ENCODE measurements at places on chromosomes 2 and 18.

- no peak for DNase-seq
Observed at GRCh38 chr18:79560042-79560860, 119.4 kb upstream of the CTDP1 start.

DNA sequence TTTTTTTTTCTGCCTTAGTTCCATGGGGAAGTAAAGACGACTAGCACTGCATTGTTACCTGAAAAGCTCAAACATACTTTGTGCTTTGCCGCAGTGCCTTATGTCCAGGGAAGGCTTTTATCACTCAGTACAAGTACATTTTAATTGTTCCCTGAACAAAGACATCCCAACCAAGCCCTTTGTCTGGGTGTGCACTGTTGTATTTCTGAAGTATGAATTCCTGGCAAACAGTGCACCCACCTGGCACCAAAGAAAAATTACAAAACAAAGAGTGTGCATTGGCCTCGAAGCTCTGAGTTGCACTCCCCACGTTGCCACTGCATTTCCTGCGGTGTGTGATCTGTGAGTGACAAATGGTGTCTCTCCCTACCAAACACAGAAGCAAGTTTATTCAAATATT is 858.5 kb upstream of the PIK3C3 start:
- DNase-seq, result peak; percentile 5

- no peak for DNase-seq
Observed at GRCh38 chr2:58266211-58266610, 25.1 kb upstream of the FANCL start.

DNA sequence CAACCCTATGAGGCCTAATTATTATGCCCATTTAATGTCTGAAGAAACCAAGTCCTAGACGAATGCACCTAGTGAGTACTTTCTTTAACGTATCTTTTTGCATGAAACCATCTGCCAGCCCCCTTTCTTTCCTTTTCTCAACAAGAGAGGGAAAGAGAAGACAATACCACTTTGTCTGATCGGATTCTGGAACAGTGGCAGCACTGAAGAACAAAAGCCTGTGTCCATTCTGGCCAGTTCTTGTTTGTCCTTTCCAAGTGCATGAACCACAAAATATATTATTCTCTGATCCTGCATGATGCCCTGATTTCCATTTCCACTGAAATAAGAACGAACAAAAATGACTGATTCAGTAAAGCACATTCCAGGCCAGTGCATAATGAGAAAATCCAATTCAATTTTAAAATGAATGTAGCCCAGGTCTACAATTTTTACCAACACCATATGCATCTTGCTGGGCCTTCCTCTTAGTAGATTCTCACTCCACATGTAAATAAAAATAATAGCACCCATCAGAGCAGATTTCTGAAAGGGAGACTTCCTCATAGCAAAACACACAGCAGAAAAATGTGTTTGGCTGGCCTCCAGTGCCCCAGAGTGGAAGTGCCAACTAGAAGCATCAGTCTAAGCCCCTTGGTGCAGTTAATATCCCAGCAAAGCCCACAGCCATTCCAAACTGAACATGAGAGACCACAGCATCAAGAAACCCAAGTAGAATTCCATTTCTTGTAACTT is 422.6 kb upstream of the ID2 start:
- no peak for DNase-seq

DNA sequence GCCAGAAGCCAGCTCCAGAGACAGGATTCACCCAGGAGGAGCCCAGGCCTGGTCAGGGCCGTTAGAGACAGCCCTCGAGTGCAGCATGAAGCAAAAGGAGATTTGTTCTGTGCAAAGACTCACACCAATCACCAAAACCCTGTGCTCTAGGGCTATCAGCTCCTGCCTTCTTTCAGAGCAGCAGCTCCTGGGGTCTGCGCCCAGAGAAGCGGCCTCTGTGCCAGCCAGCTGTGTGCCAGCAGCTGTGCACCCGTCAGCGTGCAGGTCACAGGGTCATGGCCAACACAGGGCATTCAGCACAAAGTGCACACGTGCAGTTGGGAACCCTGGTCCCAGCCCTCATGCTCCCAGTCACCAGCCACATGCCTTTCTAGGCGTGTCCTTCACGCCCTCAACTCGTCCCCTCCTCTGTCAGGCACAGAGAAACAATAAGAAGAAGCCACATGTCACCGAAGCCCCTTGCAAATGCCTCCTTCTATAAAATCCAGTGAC is 49.3 kb downstream of the ZNF516 start:
- DNase-seq, result no peak

DNA sequence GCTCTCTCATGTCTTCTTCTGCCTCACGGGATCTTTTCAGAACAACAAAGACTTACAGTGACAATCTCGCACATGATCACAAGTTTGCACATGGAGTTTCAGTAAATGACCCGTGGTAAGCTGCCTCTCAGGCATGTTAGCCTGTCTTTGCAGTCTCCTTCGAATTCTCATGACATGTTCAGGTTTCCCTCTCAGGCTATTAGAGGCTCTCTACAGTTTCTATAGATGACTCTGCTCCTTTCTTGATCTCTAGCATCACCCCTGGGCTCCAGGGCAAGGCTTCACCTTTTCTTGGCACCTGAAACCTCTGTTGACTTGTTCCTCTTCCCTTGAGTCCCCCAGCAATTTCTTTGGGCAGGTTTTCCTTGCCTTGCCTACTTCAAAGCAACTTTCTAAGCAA is 23.0 kb downstream of the MPP4 start:
- no peak for DNase-seq

- no peak for DNase-seq
Observed at GRCh38 chr2:211479536-211480150, 923.2 kb downstream of the CPS1 start.

DNA sequence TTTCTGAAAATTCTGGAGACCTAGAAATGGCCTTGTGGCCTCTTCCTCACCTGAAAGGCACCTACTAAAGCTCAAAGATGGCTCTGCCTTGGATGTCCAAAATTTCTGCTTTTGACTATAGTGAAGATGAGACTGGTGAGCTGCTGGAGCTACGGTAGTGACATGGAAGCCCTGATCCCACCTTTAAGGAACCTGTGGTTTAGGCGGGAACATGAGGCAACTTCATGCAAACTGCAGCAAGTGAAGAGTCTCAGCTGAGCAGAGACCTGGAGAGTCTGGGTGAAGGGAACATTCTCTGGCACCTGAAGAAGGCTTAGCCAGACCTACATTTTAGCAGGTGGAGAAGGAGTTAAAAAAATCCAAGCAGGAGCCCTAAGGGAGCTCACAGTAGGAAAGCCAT is 40.0 kb downstream of the GORASP2 start:
- DNase-seq, result no peak

GRCh38 chr2:166665991-166666940 is 172.2 kb upstream of the SCN7A start:
- no peak for DNase-seq

DNA sequence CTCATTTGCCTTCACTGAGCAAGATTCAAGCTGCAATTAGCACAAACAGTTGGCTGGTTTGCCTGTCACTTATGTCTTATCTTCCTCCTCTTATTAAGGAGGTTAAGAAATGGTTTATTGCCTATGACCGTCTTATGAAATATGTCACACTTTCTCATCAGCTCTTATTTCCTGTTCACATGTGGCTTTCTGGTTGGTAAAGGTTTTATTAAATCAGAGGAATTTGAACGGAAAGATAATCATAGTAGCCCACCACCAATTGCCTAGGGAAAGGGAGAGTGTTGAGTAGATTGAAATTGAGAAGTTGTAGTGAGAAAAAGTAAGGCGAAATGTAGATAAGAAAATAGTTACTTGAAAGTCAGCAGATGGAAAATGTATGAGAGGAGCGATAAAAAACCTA is 4.2 kb upstream of the IL1R1 start:
- no peak for DNase-seq

DNA sequence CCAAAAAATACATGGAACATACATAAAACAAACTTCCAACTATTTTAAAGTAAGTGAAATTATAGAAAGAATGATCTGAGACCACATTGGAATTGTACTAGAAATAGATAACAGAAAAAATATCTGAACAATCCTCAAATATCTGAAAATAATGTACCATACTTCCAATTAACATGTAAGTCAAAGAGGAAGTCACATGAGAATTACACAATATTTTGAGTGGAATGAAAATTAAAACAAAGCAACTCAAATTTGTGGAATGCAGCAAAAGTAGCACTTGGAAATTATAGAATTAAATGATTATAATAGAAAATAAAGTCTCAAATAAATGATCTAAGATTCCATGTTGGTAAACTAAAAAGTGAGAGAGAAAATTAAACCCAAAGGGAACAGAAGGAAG is 38.3 kb upstream of the CTIF start:
- DNase-seq, result no peak

- DNase-seq, result no peak
Observed at GRCh38 chr2:66865161-66865560, 430.2 kb downstream of the MEIS1 start.

GRCh38 chr2:62229082-62229605 is 33.2 kb downstream of the B3GNT2 start:
- DNase-seq, result no peak

- no peak for DNase-seq
Observed at GRCh38 chr2:45960057-45960863, 308.8 kb downstream of the PRKCE start.

GRCh38 chr2:69380072-69380917 is 6.7 kb downstream of the GFPT1 start:
- no peak for DNase-seq

DNA sequence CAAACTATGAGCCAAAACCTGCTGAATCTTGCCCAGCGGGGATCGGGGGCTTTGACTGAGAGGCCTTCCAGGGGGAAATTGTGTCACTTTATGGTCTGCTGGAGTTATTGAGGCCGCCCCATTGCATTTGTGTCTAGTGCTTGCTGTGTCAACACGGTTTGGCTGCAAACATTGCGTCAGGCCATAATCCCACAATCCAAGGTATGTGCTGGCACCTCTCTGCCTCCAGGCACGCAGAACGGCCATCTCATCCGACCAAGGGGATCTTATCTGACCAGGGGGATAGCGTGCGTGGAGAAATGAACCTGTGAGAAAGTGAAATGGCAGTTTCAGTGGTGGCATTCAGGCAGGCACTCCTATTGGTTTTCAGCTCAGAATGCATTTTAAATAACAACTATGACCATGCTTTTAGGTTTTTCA is 18.1 kb upstream of the LYPD6B start:
- DNase-seq, result peak; percentile 8

DNA sequence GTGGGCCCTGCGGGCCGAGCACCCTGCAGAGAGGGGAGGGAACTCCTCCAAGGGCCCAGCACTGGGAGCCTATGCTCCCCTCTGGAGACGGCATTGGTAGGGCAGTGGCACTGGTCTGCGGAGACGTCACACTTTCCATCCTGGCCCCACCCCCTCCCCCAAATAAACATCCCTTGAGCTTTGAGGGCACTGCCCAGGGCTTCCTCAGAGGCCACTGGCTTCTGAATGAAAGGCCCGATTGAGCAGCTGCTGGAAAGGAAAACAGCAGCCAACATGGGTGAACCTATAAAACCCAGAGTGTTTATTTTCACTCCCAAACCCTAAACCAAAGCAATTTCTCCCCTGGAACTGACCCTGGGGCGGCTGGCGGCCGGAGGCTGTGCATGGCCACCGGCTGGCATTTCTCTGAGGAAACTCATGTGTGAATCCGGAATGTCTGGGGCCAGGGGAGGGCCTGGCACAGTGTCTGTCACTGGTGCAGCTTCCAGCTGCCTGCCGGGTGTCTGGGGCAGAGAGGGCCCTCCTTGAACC is 138.9 kb downstream of the DYSF start:
- DNase-seq, result peak; percentile 32

- DNase-seq, result no peak
Observed at GRCh38 chr2:219378163-219378851, 9.4 kb downstream of the DNPEP start.
